Esophagus (tissue), 2 donors: ENCODE measurements at places on chromosomes 11 and 22. TPM values are rescaled to one million over a fixed set of nuclear protein-coding genes. Genes with fewer than 3 reads are reported as not detected.

Gene FAM227A
- polyA plus RNA-seq = 0.86 TPM

Gene VSIG10L2
- 0.59 TPM for polyA plus RNA-seq

Gene PLEKHB1
- polyA plus RNA-seq = 1.1 TPM

Gene IL10RA
- 2.2 TPM for polyA plus RNA-seq

Gene ACR
- 0.20 TPM for polyA plus RNA-seq

Gene MMP10
- polyA plus RNA-seq = 0.02 TPM

Gene FREY1
- 0.49 TPM for polyA plus RNA-seq

Gene SNX15
- polyA plus RNA-seq = 14.7 TPM

Gene THY1
- 1.2 TPM for polyA plus RNA-seq

Gene CRYAB
- polyA plus RNA-seq = 173 TPM

Gene PNPLA5
- polyA plus RNA-seq = not detected

Gene GSTT2B
- 2.8 TPM for polyA plus RNA-seq

Gene EWSR1
- 103 TPM for polyA plus RNA-seq

Gene CYTH4
- polyA plus RNA-seq = 1.4 TPM
